ENCODE measurements at places on chromosomes 4 and X.

GRCh38 chr4:55547466-55547770 is 709 bp upstream of the CLOCK start:
- DNase-seq, result peak; percentile 49

GRCh38 chr4:1051472-1051871 is 40.0 kb downstream of the FGFRL1 start:
- no peak for DNase-seq

DNA sequence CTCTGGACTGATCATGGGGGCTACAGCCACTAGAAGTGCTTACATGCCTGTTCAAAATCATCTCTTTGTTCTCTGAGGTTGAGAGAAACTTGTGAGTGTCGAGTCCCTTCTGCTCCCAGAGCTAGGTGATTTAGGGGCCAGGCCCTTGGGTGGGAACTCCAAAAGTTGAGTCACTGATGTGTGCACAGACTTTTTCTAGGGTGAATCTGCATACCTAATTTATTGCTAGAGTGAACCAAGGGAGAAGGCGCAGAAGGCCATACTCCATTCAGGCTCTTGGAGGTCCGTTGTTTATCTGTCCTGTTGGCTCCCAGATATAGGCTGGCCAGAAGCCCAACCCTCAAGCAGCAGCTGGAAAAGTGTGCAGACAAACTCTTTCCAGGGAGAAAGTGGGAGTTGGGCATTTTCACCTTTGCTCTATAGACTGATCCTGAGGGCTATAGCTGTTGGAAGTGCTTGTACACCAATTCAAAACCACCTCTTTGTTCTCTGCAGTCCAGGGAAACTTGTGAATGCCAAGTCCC is 80.8 kb upstream of the ARX start:
- DNase-seq, result no peak

DNA sequence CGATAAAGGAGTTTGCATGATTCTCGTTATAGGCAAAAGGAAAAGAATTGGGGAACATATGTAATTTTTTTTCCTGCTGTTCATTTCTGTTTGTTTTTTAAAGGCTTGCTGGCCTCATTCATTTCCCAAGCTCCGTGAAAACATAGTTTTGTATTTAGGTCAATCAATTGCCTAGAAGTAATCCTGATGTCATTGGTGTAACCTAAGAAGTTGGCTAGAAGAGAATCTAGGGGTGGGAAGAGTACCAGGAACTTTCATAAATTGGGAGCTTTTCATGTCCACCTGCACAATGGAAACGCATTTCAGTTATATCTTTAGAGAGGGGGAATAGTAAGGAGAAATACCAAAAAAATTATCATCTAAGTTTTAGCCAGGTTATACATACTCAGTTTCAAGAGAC is 3.8 kb downstream of the RAPGEF2 start:
- DNase-seq, result no peak

DNA sequence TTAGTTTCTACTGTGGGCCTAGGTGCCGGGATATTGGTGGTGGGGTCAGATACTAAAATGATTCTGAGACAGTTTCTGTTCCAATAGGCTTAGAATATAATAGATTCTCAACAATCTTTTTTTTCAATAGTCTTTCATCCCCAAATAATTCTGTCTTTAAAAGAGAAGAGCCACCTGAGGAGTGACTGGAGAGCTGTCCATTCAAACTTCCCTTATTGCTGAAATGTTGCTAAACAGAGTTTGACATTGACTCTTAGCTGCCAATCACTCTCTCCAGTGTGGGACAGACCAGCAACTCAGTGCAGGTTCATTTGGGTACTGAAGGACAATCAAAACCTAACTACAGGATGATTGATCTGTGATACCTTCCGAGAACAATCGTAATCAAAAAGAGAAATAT is 12.4 kb upstream of the ADH7 start:
- DNase-seq, result no peak

DNA sequence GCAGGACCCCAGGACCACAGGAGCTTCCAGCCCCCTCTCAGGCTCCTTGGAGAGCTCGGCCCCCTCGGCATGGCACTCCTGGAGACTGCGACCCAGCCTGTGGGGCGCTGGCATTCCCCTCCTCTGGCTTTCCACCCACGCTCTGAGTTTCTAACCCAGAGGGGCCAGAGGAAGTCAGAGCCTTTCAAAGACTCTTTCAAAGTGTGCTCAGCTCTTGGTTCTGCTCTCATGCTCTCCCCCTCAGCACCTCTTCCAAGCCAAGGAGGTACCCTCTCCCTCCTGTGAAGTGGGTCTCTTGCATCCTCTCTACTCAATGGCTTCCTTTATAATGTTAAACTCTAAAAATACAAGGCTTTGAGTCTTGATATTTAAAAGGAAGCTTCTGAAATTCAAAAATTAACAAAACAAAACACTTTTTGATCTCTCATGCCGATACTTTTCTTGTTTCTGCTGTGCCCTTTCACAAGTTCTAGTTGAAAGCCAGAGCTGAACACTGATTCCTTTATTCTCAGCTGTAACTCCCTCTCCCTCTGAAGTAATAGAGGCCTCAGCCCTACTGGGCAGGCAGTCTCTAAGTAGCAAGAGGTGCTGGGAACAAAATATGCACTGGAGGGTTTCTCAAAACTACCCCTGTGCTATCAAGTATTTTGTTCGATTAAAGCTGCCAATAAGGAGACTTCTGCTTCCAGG is 82.8 kb downstream of the NAT8L start:
- DNase-seq, result peak; percentile 97

- no peak for DNase-seq
Measured at GRCh38 chr4:31968842-31969241, 1248.7 kb downstream of the PCDH7 start.

GRCh38 chr4:81698538-81699296 is 227.0 kb upstream of the RASGEF1B start:
- no peak for DNase-seq

GRCh38 chr4:105896461-105896942 is 1.2 kb downstream of the NPNT start:
- no peak for DNase-seq
